A549 treated with RU486 at 1 μM for 4 hours (cell line): ENCODE measurements at places on chromosomes 6 and 20. TPM values are rescaled to one million over a fixed set of nuclear protein-coding genes. Genes with fewer than 3 reads are reported as not detected.

DNMT3B gene
- total RNA-seq, result 3.8 to 4.9 TPM (median 4.2 TPM) in 5 replicates

PSORS1C2 gene
- total RNA-seq, result not detected in 5 replicates

UST gene
- total RNA-seq, result 2.2 to 3.5 TPM (median 2.5 TPM) in 5 replicates

LIN28B gene
- 1.4 to 2.0 TPM (median 1.7 TPM) in 5 replicates for total RNA-seq

TMEM200A gene
- total RNA-seq, result 0.05 to 0.10 TPM (median 0.07 TPM) in 4 of 5 replicates, not detected in the other

SCGN gene
- total RNA-seq, result 0.13 to 0.32 TPM in 2 of 5 replicates, not detected in the others

METTL24 gene
- total RNA-seq, result not detected in 5 replicates

LINC00237 gene
- not detected in 5 replicates for total RNA-seq

FERMT1 gene
- total RNA-seq, result 15.8 to 17.7 TPM (median 17.0 TPM) in 5 replicates

APMAP gene
- 145 to 166 TPM (median 162 TPM) in 5 replicates for total RNA-seq

GRM1 gene
- 0.05 to 0.08 TPM (median 0.06 TPM) in 4 of 5 replicates, not detected in the other for total RNA-seq

INSM1 gene
- total RNA-seq, result not detected in 5 replicates

NECAB3 gene
- total RNA-seq, result 8.5 to 15.1 TPM (median 14.4 TPM) in 5 replicates

FAM209B gene
- 0.25 to 0.59 TPM (median 0.48 TPM) in 4 of 5 replicates, not detected in the other for total RNA-seq

ZSCAN31 gene
- total RNA-seq, result 1.4 to 3.2 TPM (median 2.4 TPM) in 5 replicates

BMP5 gene
- total RNA-seq, result not detected in 5 replicates

IPCEF1 gene
- 0.08 TPM in 1 of 5 replicates, not detected in the others for total RNA-seq

OXT gene
- total RNA-seq, result not detected in 5 replicates

OR12D3 gene
- total RNA-seq, result not detected in 5 replicates

HLA-F gene
- 3.5 to 5.1 TPM (median 4.4 TPM) in 5 replicates for total RNA-seq

TINAG gene
- not detected in 5 replicates for total RNA-seq

LAMA2 gene
- total RNA-seq, result 0.26 to 1.5 TPM (median 0.57 TPM) in 5 replicates

C6orf163 gene
- 0.22 to 0.36 TPM in 2 of 5 replicates, not detected in the others for total RNA-seq

ZKSCAN8 gene
- total RNA-seq, result 2.5 to 5.8 TPM (median 5.6 TPM) in 5 replicates
